ENCODE measurements at places on chromosomes 11 and 22.

GRCh38 chr11:69530278-69531070 lies 49.0 kb downstream of the LINC01488 start:
- ATAC-seq, result no peak

DNA sequence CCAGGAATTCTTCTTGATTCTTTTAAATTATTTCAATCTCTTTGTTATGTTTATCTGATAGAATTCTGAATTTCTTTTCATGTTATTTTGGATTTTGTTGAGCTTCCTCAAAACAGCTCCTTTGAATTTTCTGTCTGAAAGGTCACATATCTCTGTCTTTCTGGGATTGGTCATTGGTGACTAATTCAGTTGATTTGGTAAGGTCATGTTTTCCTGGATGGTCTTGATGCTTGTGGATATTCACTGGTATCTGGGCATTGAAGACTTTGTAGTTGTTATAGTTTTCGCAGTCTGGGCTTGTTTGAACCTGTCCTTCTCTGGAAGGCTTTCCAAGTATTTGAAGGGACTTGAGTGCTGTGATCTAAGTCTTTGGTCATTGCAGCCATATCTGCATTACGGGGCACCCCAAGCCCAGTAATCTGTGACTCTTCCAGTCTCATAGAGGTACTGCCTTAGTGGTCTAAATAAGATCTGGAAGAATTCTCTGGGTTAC lies 18.9 kb upstream of the INSC start:
- ATAC-seq, result no peak

GRCh38 chr11:113016905-113017304 lies 55.7 kb downstream of the NCAM1 start:
- ATAC-seq, result no peak

GRCh38 chr11:12050470-12051286 lies 42.3 kb upstream of the DKK3 start:
- ATAC-seq, result no peak

DNA sequence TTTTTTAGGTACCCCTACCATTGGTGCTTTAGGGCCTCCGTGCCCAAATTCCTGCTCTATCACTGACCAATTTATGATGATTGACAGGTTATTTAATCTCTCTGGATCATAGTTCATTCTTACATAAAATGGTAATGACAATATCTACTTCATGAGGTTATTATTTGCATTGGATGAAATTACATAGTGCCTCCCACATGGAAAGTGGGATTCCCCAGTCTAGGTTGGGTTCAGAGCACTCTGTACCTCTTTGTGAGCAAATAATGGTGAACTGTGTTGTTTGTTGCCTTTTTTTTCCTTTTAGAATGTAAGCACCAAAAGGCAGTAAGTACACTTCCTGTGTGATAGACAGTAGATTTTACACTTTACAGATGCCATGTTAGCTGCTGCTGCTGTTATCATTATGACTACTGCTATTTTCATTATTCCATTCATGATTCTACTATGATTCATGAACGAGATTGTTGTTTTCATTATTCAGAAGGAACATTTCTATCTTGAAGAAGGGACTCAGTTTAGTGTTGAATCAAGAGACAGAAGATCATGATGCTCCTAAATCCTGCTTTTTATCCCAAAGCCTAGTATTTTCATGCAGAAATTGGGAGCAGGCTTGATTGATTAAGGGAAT lies 100.8 kb downstream of the ALX4 start:
- no peak for ATAC-seq

- ATAC-seq, result no peak
Measured at GRCh38 chr22:23251445-23252093, 71.3 kb downstream of the BCR start.

GRCh38 chr11:60870276-60870675 lies 2.9 kb downstream of the ZP1 start:
- ATAC-seq, result no peak

DNA sequence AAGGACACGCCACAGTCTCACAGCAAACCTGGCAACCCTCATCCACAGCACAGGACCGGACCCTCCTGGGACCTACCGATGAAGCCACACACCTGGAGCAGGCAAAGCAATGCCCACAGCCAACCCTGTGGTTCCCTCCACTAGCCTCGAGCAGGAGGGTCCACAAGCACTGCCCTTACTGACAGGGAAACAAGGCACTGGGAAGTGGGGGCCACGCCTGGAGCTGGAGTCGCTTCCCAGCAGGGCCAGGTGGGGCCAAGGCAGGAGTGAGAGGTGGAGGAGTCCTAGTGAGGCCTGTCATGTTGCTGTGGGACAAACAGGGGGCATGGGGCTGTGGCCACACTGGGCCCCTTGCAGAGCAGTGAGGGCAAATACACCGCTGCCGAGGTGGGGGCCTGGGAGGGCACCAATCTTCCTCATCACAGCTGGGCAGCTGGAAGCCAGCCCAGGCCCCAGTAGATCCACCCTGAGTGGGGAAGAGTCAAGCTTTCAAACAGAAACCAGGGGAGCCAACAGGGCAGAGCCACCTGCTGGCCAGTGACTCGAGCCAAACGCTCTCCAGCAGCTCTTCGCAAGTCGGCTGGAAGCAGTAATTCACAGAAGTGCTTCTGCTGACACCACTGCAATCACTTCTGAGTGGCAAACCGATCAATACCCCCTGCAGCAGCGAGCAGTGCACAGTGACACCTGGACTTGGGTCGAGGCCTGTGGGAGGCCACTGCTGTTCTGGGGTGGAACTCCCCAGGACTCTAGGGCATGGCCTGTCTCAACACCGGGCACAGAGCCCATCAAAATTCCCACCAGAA lies 13.7 kb downstream of the SULT4A1 start:
- ATAC-seq, result peak; percentile 54

DNA sequence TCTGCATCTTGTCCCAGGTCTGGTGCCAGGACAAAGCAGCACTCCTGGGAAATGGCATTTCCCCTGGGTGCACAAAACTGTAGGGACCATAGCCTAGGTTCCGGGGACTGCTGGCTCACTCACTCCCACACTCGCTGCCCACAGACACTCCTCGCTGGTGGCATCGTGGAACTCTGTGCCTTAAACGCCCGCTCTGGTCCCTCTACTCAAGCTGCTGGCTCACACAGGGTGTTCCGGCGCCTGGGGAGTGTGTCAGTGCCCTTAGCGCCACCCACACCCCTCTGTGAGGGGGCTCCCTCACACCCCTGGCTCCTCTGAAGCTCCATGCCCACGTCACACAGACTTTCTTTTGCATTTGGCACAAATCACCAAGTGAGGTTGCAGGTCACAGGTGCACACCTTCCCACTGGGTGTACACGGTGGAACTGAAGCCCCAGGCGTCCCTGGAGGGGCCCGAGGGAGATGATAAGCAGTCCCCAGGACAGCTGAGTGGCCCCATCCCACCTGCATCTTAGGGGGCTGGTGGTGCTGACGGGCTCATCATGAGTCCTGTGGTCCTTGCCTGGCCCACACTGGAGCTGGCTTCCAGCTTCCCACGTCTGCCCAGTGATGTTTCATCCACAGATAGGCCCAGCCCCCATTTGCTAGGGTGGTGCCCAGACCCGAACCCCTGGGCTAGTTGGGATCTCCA lies 23.2 kb upstream of the DGCR8 start:
- no peak for ATAC-seq

DNA sequence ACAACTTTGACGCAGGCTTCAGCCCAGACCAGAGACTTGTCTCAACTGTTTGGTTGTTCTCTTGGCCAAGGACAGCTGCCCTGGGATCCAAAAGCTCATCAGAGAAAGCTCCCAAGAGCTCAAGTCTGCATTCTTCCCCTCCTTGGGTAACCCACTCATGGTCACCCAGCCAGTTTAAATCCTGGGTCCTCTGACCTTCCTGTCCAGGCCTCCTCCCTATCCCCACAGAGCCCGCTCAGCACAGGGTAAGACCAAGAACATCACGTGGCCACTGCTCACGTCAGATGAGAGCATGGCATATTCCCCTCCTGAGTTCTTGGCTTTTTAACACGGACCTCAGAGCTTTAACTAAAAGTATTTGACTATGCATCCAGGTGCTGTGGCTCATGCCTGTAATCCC lies 25.8 kb downstream of the TSKU start:
- ATAC-seq, result no peak

DNA sequence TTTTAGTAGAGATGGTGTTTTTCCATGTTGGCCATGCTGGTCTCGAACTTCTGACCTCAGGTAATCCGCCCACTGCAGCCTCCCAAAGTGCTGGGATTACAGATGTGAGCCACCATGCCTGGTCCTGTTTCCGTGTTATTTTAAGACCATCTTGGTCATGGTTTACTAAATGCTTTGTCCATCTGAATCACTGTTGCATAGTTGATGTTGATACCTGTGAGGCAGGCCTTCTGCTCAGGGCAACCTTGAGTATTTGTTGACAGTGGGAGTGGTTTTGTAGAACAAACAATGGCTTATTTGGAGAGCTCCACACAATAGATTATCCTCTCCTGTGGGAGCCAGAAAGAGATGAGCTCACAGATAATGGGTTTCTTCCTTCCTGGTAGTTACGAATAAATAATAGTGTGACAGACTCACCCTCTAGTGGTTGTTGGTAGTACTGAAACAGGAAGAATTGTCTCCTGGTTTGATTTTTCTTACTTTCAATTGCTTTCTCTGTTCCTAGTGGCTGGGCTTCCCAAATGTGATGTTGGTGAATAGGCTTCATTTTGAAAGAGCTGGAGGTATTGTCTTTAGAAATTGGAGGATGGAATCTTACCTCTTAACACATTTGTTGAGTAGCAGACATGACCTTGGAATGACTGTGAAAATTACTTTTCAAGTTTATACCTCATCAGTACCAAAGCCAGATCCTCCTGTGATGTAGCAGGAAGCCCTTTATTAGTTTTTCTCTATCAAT lies 39.0 kb downstream of the CTNND1 start:
- ATAC-seq, result peak; percentile 89

GRCh38 chr22:23754220-23754919 lies at the start of gene VPREB3:
TSS of gene VPREB3 (minus strand) at chr22:23754425. CDS start at chr22:23754363, 62 bp downstream.
- ATAC-seq, result no peak

DNA sequence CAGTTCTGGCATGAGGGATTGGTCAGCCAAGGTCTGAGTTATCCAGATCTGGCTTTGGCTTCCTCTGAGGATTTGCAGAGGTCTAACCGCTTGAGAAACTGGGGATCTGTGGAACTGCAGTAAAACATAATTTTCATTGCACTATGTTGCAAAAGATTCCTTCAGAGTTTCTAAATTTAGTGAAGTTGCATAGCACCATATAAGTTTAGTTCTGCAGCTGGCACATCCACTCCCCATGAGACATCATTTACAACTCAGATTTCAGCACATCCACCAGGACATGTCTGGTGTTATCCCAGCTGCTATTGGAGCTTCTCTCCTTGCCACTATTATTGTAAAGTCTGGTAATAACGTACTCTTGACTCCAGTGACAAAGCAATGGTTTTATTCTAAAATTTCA lies 181.5 kb downstream of the CWF19L2 start:
- no peak for ATAC-seq

DNA sequence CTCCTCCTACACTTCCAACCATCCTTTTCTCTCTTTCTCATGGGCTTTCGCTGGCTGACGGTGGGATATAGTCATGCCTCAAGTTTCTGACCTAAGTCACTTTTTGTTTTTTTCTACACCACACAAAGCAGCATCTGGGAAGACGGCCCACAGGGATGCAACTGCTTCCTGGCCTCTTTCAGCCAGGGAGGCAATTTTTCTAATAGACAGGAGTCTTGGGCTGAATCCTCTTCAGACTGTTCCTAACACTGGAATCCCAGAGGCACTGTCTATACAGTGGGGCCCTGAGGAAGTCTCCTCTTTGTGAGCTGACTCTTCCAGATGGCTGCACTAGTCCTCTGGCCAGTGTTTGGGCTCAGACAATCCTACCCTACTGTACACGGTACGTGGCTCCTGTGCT lies 39.7 kb upstream of the OLFML1 start:
- ATAC-seq, result no peak

- peak; percentile 74 for ATAC-seq
Measured at GRCh38 chr11:110857892-110858546, 145.8 kb upstream of the ARHGAP20 start.

DNA sequence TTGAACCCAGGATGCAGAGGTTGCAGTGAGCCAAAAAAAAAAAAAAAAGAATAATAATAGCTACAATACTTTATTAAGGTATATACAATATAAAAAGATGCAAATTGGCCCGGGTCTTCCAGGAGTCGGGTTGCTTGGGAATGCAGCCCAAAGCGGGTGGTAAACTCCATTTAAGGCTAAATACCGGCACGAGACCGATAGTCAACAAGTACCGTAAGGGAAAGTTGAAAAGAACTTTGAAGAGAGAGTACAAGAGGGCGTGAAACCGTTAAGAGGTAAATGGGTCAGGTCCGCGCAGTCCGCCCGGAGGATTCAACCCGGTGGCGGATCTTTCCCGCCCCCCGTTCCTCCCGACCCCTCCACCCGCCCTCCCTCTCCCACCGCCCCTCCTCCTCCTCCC lies 143.3 kb downstream of the DLG2 start:
- ATAC-seq, result no peak

GRCh38 chr11:9629064-9629463 lies 34.8 kb upstream of the SWAP70 start:
- no peak for ATAC-seq

GRCh38 chr11:5922749-5923426 lies 19.2 kb upstream of the OR56A3 start:
- no peak for ATAC-seq

DNA sequence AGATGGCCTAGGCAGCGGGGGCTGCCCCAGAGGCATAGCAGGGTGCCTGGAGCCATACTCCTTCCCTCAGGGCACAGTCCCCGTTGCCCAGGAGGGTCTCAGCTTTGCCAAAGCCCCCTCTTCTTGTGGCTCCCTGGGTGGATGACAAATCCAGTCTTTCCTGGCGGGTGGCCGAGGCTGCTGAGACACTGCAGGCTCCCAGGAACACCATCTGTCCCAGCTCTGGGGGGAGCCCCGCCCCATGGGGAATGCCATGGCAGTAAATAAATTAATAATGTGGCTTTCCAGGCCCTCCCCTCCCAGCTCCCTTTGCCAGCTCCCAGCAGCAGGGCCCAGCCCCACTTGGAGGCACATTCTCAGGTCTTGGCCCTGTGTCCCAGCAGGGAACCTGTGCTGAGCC lies 45.0 kb downstream of the PDE2A start:
- peak; percentile 45 for ATAC-seq

- ATAC-seq, result no peak
Measured at GRCh38 chr22:20264614-20265452, 3.3 kb downstream of the RTN4R start.

- no peak for ATAC-seq
Measured at GRCh38 chr22:39220450-39220849, 24.3 kb downstream of the PDGFB start.

GRCh38 chr11:63945477-63946163 lies 6.8 kb downstream of the NAA40 start:
- peak; percentile 99 for ATAC-seq

- no peak for ATAC-seq
Measured at GRCh38 chr11:65856689-65857499, 1.1 kb downstream of the CFL1 start.

- ATAC-seq, result no peak
Measured at GRCh38 chr11:57213342-57214097, 23.5 kb downstream of the APLNR start.

GRCh38 chr11:9008011-9008550 lies 4.3 kb upstream of the NRIP3 start:
- no peak for ATAC-seq

DNA sequence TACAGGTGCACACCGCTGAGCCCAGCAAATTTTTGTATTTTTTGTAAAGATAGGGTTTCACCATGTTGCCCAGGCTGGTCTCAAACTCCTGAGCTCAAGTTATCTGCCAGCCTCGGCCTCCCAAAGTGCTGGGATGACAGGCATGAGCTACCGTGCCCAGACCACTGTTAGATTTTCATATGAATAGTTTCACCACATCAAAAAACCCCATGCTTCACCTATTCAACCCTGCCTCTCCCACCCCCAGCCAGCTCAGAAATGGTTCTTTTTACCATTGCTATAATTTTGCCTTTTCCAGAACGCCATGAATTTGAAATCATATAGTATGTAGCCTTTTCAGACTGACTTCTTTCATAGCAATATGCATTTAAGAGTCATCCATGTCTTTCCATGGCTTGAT lies 37.9 kb downstream of the CDPF1 start:
- ATAC-seq, result no peak

Measured in SK-N-SH treated with all-trans-retinoic acid at 6 μM for 48 hours (cell line).